ENCODE measurements at places on chromosomes 5 and 9. TPM values are rescaled to one million over a fixed set of nuclear protein-coding genes. Genes with fewer than 3 reads are reported as not detected.

The SAXO1 gene
- under 0.01 TPM for total RNA-seq

The OR2K2 gene
- not detected for total RNA-seq

The SH3TC2 gene
- 7.9 TPM for total RNA-seq

The CDH9 gene
- total RNA-seq, result not detected

The CER1 gene
- not detected for total RNA-seq

GRCh38 chr5:123455095-123455494 is 31.9 kb upstream of the CEP120 start:
- peaks cover 4% of the 10 kb centered on the region for H3K4me1 ChIP-seq
- no peak overlapping the region for H3K4me3 ChIP-seq
- no peak overlapping the region for H3K27ac ChIP-seq
- no peaks in the 10 kb centered on the region for H3K36me3 ChIP-seq
- DNase-seq, result no peak

GRCh38 chr9:26891726-26892125 is 876 bp downstream of the CAAP1 start:
- H3K4me1 ChIP-seq, result no peaks in the 10 kb centered on the region
- H3K27ac ChIP-seq, result peak overlapping the region; percentile 38
- peak overlapping the region; percentile 84 for H3K4me3 ChIP-seq
- DNase-seq, result no peak
- H3K27me3 ChIP-seq, result no peaks in the 10 kb centered on the region

DNA sequence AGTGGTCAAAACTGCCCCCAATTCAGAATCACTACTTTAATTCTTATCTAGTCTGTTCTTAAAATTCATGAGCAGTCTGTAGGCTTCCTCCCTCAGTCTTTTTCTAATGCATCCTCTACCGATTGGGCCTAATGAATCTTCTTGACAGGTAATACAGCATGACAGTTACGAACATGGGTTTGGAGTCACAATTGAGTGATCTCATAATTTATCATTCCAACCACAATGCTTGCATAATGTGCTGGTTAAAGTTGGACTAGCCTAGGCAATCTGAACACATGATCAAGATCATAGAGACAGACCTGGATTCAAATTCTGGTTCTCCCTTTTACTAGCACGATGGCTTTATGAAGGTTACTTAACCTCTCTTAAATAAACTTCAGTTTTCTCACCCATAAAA is 33.1 kb upstream of the SETD9 start:
- peaks cover 39% of the 10 kb centered on the region for H3K36me3 ChIP-seq
- no peaks in the 10 kb centered on the region for H3K27me3 ChIP-seq
- H3K27ac ChIP-seq, result no peak overlapping the region
- no peak overlapping the region for H3K4me3 ChIP-seq
- peak; percentile 14 for DNase-seq

- no peak overlapping the region for H3K4me3 ChIP-seq
- no peak overlapping the region for H3K27ac ChIP-seq
- peak; percentile 28 for DNase-seq
Measured at GRCh38 chr9:91451431-91452270, 28.0 kb upstream of the NFIL3 start.

DNA sequence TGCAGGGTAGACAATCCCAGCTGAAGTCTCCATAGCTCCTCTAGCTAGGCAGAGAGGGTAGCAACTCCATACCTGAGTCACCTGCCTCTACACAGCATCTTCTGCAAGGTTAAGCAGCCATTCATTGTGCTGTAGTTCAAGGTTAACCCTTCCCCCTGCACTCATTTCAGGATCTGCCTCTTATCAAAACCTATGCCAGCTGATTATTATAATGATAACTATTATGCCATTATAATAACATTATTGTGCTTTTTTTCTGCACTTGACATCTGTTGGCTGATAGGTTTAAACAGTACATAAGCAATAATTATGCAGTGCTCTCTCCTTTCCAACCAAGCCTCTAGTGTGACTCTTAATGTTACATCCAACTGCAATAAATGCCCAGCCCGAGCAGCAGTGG is 17.3 kb downstream of the SIL1 start:
- H3K4me1 ChIP-seq, result peaks cover 19% of the 10 kb centered on the region
- no peaks in the 10 kb centered on the region for H3K27me3 ChIP-seq
- no peak overlapping the region for H3K27ac ChIP-seq
- H3K36me3 ChIP-seq, result no peaks in the 10 kb centered on the region
- H3K4me3 ChIP-seq, result no peak overlapping the region

GRCh38 chr9:136740971-136741882 is 1.5 kb downstream of the LCN10 start:
- no peaks in the 10 kb centered on the region for H3K36me3 ChIP-seq
- no peak overlapping the region for H3K27ac ChIP-seq
- peaks cover 65% of the 10 kb centered on the region for H3K27me3 ChIP-seq

- DNase-seq, result no peak
- no peaks in the 10 kb centered on the region for H3K27me3 ChIP-seq
- H3K36me3 ChIP-seq, result peaks cover 19% of the 10 kb centered on the region
- H3K4me1 ChIP-seq, result peaks cover 9% of the 10 kb centered on the region
Measured at GRCh38 chr5:52895572-52896413, 93.4 kb upstream of the ITGA2 start.

DNA sequence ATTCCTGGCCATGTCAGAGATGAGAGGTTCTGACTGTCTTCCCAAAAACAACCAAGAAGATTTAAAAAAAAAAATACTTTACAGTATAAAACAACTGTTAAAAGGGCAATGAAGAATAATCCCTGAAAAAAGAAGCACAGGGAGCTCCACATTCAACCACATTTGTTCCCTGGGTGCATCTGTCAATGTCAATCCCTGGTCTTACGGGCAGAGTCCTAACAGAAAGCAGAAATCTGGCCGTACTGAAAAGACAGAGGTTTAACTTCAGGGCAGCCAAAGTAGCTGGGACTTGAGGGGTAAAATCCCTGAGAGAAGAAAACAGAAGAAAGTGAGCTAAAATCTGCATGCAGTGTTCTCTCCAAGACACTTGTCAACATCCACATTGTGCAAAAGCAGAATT is 76.6 kb downstream of the RICTOR start:
- H3K4me3 ChIP-seq, result no peak overlapping the region
- no peak overlapping the region for H3K27ac ChIP-seq
- H3K36me3 ChIP-seq, result no peaks in the 10 kb centered on the region
- no peak for DNase-seq
- no peaks in the 10 kb centered on the region for H3K27me3 ChIP-seq

- H3K4me3 ChIP-seq, result no peak overlapping the region
- no peak for DNase-seq
- no peaks in the 10 kb centered on the region for H3K4me1 ChIP-seq
- no peak overlapping the region for H3K27ac ChIP-seq
- H3K27me3 ChIP-seq, result no peaks in the 10 kb centered on the region
- peaks cover 8% of the 10 kb centered on the region for H3K36me3 ChIP-seq
Measured at GRCh38 chr9:136237486-136238341, 7.9 kb downstream of the QSOX2 start.

GRCh38 chr5:121199216-121199999 is 652.3 kb upstream of the FTMT start:
- H3K4me3 ChIP-seq, result peak overlapping the region; percentile 40
- no peaks in the 10 kb centered on the region for H3K36me3 ChIP-seq
- H3K27ac ChIP-seq, result no peak overlapping the region

- peaks cover 8% of the 10 kb centered on the region for H3K4me1 ChIP-seq
- H3K36me3 ChIP-seq, result no peaks in the 10 kb centered on the region
- no peak overlapping the region for H3K4me3 ChIP-seq
- peak; percentile 1 for DNase-seq
Measured at GRCh38 chr5:36300927-36301540, 668 bp downstream of the RANBP3L start.

- no peak overlapping the region for H3K27ac ChIP-seq
- H3K4me3 ChIP-seq, result no peak overlapping the region
- H3K36me3 ChIP-seq, result no peaks in the 10 kb centered on the region
- DNase-seq, result no peak
Measured at GRCh38 chr9:125942125-125942524, 195.0 kb downstream of the PBX3 start.

DNA sequence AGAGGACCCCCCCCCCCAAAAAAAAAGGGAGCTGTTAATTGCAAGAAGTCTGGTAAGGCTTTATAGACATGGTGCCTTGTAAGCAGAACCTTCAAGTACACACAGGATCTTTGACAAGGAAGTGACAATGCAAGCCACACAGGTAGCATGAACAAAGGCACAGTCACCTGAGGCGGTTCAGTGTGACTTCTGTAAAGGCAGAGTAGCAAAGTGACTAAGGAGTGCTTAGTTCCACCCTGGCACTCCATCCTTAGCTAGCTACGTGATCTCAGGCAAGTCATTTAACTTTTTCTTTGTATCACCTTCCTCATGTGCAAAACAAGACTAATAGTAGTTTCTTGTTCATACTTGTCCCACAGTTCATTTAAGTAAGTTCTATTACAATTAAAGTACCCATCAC is 282.0 kb downstream of the PRELID2 start:
- H3K36me3 ChIP-seq, result no peaks in the 10 kb centered on the region
- no peaks in the 10 kb centered on the region for H3K4me1 ChIP-seq
- H3K4me3 ChIP-seq, result no peak overlapping the region
- DNase-seq, result no peak
- no peaks in the 10 kb centered on the region for H3K27me3 ChIP-seq
- H3K27ac ChIP-seq, result no peak overlapping the region
